ENCODE measurements at places on chromosomes 13 and 19.

DNA sequence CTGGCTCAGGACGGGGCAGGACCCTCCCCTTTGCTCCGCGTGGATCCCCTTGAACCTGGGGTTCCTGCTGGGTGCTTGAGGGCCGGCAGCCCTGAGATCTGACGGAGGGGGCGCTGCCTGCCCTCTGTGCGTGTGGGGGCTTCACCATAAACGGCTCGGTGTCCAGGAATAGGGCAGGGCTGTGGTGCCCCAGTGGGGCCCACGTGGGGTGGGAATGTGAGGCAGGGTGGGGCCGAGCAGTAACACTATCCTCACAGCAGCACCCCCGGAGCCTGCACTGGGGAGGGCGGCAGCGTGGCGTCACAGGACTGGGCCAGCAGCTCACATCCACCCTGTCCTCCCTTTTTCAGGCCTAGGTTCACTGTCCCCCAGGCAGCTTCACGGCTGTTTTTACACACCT lies 38.0 kb downstream of the GAS6 start:
- DNase-seq = no peak

GRCh38 chr13:106996867-106997618 lies 429.1 kb upstream of the ARGLU1 start:
- DNase-seq = no peak

- no peak for DNase-seq
Measured at GRCh38 chr19:33329736-33330135, 27.4 kb upstream of the CEBPA start.

GRCh38 chr13:99057310-99057975 lies 79.6 kb upstream of the DOCK9 start:
- no peak for DNase-seq

DNA sequence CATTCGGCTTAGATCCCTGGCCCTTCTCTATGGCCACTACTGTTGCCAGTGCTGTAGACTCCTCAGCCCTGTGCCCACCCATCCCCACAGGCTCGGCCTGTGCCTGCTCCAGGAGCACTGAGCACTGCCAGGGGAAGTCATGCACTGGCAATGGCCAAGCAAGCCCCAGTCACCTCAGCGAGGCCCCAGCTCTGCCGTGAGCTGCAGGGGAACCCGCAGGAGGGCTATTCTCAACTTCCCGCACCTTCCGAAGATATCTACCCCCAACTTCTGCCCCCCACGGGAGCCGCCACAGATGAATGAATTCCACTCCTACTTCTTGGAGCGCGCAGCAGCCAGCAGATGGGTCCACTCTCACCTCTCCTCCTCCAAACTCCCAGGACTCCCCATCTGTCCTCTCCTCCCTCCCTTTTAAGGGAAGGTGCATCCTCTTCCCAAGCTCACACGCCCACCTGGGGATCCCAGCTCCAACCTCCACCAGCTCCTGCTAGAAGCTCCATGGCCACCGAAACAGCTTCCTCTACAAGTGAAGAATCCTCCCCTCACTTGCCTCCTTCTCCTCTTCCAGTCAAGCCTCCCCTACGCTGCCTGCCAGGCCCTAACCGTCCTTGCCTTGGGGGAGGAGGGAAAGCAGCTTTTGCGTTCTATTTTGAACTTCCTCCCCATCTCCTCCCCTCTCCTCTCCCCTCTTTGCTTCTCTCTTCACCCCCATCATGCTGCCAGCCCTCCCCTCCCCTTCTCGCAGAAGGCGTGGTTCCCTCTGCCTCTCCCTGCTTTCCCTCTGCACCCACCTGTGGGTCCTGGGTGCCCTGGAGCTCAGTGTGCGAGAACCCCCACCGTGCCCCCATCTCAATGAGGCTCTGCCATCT lies 52.2 kb downstream of the PEPD start:
- DNase-seq = no peak

DNA sequence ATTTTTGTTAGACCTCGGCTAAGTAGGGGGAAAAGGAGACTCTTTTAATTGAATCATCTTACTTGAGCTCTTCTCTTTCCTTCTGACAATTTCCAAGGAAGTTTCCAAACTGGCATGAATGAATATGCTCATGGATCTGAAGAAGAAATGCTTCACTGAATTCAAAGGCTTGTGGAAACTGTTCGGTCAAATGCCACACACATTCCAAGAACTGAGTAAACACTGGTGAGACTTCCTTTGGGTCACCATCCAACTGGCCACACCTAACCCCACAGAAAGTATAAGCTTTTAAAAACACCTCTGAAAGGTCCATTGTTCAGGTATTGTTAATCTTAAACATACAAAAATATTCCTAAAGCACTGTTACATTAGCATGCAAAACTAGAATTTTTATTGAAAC lies 33.6 kb downstream of the MTMR6 start:
- no peak for DNase-seq

- DNase-seq = no peak
Measured at GRCh38 chr19:55474269-55475265, 1.9 kb upstream of the ZNF628 start.

- DNase-seq = no peak
Measured at GRCh38 chr13:30873499-30873898, 32.6 kb upstream of the MEDAG start.

- DNase-seq = no peak
Measured at GRCh38 chr19:35337097-35337983, 8.4 kb downstream of the CD22 start.

GRCh38 chr13:100451923-100452322 lies 136.7 kb downstream of the GGACT start:
- DNase-seq = no peak

DNA sequence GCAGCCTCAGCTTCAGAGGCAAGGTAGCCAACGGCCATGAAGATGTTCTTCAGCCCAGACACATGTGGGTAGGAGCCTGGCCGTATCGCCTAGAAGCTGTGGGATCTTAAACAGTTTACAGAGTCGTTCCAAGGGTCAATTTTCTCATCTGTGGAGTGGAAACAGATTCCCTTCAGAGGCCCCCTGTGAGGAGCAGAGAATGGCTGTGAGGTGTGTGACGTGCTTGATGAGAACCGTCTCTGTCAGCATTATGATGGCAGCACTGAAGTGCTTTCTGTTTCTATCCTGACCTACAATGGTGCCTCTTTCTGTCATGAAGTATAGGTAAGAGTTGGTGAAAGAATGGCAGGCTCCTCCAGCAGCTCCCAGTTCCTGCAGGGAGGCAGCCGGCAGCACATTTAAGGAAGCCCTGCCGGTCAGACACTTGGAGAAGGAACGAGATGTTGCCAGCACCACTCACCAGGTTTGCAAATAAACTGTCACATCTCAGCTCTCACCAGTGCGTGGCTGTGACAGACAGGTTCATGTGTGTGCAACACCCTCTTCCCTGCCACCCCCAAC lies 277.3 kb downstream of the FOXO1 start:
- no peak for DNase-seq

DNA sequence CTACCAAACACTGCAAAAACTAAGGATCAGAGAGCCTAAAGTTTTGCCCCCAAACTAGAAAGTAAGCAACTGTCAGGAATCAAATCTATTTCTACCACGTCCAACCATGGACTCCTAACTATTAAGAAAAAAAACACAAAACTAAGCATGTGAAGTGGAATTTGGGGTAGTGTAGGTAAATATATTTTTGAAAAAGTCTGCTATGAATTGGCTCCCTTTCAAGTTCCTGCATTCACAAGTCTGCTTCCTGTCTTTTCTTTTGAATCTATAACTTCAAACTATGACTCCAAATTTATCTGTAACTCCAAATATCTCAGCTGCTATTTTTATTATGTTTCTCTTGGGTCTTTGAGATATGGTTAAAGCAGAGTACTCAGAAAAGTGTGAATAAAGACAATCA lies 47.0 kb downstream of the PCDH9 start:
- DNase-seq = no peak

DNA sequence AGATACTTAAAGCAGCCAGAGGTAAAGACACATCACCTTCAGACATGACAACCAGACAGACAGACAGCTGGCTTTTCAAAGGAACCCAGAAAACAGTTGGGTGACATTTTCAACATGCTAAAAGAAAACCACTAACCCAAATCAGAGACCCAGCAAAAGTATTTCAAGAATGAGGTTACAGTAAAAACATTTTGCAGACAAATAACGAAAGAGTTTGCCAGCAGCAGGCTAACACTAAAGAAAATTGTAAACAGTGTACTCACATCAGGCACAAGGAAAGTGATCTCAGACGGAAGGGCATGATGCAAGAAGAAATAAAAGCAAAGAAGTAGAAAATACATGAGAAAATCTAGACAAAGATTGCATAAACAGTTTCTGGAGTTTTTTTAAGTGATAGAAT lies 46.4 kb downstream of the AP1M1 start:
- DNase-seq = no peak

- no peak for DNase-seq
Measured at GRCh38 chr19:7007859-7008258, 13.4 kb downstream of the MBD3L2B start.

Measured in activated T-cell treated with anti-CD3 and anti-CD28 coated beads, Interleukin-2, amount 50 U/mL, for 72 hours (primary cell).